Aorta (tissue), 5 donors: ENCODE measurements at places on chromosomes 5 and 9. TPM values are rescaled to one million over a fixed set of nuclear protein-coding genes. Genes with fewer than 3 reads are reported as not detected.

DNA sequence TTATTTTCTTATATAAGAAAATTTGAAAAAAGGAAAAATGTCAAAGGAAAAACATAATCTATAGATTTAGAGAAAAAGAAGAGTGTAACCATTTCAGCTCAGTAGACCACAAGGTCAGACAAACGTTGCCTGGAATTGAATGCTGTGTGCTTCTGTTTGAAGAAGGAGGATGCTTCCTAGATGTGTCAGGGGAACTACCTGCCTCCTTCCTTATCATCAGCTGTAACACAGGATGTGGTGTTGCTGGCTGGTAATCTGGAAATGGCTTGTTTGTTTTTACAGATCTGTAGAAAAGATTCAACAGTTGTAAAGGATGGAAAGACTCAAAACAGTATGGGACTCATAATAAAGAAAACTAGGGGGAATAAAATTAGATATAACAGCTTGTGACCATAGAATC, 160.7 kb upstream of the MEF2C start:
- H3K36me3 ChIP-seq, result no peaks in the 10 kb centered on the region
- peaks cover 4% of the 10 kb centered on the region for H3K4me1 ChIP-seq
- no peak overlapping the region for H3K27ac ChIP-seq
- H3K27me3 ChIP-seq, result no peaks in the 10 kb centered on the region
- no peak for DNase-seq
- no peak overlapping the region for H3K4me3 ChIP-seq

DNA sequence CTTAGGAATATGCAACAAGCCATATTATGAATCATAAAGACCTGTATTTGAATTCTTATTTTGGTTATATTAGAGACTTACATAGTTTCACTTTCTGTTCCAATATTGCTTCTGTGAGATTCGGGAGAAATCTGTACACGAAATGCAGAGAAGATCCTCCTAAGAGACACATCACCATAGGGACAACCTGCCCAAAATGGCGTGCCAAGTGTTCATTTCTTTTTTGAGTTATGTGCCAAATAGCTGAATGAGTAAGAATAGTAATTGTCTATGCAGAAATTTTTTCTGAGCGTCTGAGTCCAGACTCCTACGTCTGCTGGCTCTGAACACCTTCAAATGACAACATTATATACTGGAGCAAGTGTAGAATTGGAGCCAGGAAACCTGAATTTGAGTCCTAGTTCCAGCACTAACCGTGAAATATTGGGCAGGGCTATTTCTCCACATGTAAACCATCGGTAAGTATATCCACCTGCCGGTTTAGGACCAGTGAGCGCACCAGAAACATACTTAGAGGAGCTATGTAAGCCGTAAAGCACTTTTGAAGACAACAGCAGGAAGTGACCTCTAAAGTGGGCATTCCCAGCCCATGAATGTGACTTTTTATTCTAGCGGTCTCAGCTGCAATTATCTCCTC, 163.9 kb upstream of the DMRT1 start:
- H3K4me3 ChIP-seq, result peak overlapping the region; percentile 84
- DNase-seq, result no peak
- H3K27me3 ChIP-seq, result no peaks in the 10 kb centered on the region
- H3K4me1 ChIP-seq, result peaks cover under 1% of the 10 kb centered on the region
- no peaks in the 10 kb centered on the region for H3K36me3 ChIP-seq
- H3K27ac ChIP-seq, result peak overlapping the region; percentile 55

DNA sequence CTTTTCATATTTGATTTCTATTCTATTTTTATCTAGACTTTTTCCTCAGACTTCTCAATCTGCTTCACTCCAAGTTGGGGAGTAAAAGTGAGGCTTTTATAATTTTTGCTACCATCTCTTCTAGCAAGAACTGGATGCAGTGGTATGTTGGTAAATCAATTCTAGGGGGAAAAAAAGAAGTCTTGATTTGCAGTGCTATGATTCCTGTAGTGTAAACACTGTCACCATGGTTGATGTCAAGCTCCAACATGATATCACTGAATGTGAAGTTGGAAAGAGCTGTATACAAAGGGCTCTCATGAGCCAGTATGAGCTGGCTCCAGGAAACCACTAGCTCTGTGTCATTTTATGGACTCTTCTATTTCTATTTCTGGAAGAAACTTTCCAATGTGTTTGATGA, 439.2 kb downstream of the NTRK2 start:
- no peak for DNase-seq
- H3K4me3 ChIP-seq, result no peak overlapping the region

DNA sequence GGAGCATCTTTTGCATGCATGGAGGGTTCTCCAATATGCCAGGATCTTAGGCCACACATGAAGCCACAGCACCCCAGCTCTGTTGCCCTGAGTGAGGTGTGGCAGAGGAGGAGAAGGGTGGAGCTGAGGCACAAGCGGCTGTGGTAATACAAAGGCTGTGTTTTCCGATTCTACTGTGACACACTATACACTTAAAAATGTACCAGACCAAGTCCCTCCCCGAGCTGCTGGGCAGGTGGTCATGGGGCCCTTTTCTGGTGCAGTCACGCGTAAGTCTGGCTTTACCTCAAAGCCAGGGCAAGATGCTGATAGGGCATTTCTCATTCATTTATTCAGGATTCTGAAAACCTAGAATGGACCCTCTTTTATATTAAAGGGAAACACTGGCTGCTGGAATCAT, 3.7 kb downstream of the ADGRV1 start:
- H3K27ac ChIP-seq, result no peak overlapping the region
- H3K4me1 ChIP-seq, result peaks cover 2% of the 10 kb centered on the region

DNA sequence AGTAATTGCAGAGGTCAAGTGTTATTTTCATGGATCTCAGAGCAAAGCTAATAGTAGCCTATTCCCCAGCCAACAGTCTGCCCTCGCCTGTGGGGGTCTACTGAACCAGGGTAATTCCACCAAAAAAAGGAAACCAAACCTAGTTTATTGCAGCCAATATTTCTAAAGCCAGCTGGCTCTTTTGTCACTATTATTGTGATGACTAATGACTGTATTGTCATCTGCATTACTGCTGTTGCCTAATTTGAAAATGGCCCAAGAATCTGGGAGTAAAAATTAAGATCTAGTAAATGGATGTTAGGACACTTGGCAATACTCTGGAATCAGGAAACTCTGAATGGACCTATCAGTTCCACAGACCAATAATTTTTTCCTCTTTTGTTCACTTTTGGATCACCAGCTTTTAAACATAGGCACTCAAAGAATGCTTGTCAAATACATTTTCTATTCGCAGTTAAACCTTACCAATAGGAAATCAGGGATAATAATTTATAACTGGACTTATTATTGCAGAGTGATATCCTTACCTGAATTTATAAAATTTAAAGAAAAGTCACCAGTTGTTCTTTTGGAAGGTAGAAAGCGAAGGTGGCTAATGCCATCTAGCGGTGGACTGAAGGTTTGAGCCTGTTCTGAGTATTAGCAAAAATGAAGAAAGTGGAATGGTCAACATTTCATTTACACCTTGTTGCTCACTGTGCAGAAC, 69.2 kb downstream of the SYK start:
- DNase-seq, result no peak
- no peak overlapping the region for H3K4me3 ChIP-seq

DNA sequence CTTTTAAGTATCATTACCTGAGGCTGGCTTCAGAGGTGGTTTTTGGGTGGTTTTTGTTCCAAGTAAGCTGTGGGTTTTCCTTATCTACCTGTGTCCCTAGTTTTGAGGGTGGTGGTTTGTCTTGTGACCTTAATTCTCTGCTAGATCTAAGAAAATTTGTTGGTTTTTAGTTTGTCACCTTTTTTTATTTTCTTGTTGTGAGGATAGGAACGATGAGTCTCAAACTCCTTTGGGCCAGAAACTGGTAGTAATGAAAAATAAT, 73.3 kb downstream of the KCNN2 start:
- H3K36me3 ChIP-seq, result no peaks in the 10 kb centered on the region
- DNase-seq, result no peak
- no peak overlapping the region for H3K4me3 ChIP-seq
- no peak overlapping the region for H3K27ac ChIP-seq
- peaks cover 2% of the 10 kb centered on the region for H3K27me3 ChIP-seq

- H3K36me3 ChIP-seq, result no peaks in the 10 kb centered on the region
- peaks cover 1% of the 10 kb centered on the region for H3K27me3 ChIP-seq
- H3K4me1 ChIP-seq, result no peaks in the 10 kb centered on the region
- DNase-seq, result no peak
Measured at GRCh38 chr9:106486685-106487084, 376.3 kb upstream of the ZNF462 start.

DNA sequence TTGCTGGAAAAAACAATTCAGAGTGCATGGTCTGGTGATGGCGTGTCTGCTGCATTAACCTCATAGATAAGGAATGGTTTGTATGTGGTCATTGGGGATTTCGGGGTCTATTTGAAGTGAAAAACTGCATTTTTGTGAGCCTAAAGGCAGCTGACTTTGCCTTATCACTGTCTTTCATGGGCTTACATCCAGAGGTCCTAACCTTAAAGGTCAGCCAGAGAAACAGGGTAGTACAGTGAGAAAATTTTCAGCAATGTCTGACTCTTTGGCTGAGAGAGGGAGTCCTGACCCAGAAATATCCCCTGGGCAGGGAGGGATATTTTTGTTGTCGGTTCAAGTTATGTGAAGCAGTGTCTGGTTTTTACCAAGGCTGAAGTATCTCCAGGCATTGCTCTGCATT, 5.7 kb downstream of the PCSK5 start:
- H3K4me3 ChIP-seq, result no peak overlapping the region
- H3K27ac ChIP-seq, result no peak overlapping the region
- H3K36me3 ChIP-seq, result no peaks in the 10 kb centered on the region
- peaks cover 2% of the 10 kb centered on the region for H3K4me1 ChIP-seq
- no peak for DNase-seq
- no peaks in the 10 kb centered on the region for H3K27me3 ChIP-seq

DNA sequence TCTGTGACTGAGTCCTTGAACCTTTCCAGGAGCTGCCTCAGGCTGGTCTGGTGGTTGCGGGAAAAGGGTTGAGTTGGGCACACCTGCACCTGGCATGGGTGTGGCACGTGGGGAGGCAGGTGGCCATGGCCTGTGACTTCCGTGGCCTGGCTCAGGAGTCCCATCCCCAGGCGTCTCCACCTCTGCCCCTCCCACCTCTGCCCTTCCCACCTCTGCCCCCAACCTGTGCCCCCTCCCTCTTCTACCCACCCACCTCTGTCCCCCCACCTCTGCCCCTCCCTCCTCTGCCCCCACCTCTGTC, 1.9 kb upstream of the QRFP start:
- H3K4me3 ChIP-seq, result no peak overlapping the region
- DNase-seq, result no peak
- no peak overlapping the region for H3K27ac ChIP-seq
- no peaks in the 10 kb centered on the region for H3K36me3 ChIP-seq
- H3K4me1 ChIP-seq, result no peaks in the 10 kb centered on the region
- no peaks in the 10 kb centered on the region for H3K27me3 ChIP-seq

GRCh38 chr5:177469750-177470525, 3.5 kb downstream of the DBN1 start:
- H3K27ac ChIP-seq, result no peak overlapping the region
- no peaks in the 10 kb centered on the region for H3K27me3 ChIP-seq
- no peaks in the 10 kb centered on the region for H3K4me1 ChIP-seq
- no peak overlapping the region for H3K4me3 ChIP-seq
- peaks cover 4% of the 10 kb centered on the region for H3K36me3 ChIP-seq

- no peak overlapping the region for H3K4me3 ChIP-seq
- no peak overlapping the region for H3K27ac ChIP-seq
Measured at GRCh38 chr5:60382716-60383115, 317.2 kb downstream of the DEPDC1B start.

Gene DHX29
- total RNA-seq, result 24.6 TPM

Gene SLC45A2
- total RNA-seq, result 0.36 TPM

Gene NRARP
- 13.3 TPM for total RNA-seq

Gene PCDHB7
- total RNA-seq, result 5.0 TPM

Gene PHF24
- 0.57 TPM for total RNA-seq

Gene PCDHA3
- total RNA-seq, result 0.36 TPM

Gene SPARC
- total RNA-seq, result 2,087 TPM

Gene BTNL3
- not detected for total RNA-seq

Gene CARTPT
- total RNA-seq, result not detected
